ENCODE measurements at places on chromosomes 5 and 9.

GRCh38 chr5:158606233-158606632 lies 493.5 kb downstream of the EBF1 start:
- no peak for DNase-seq

GRCh38 chr5:118818604-118819003 lies 169.7 kb downstream of the DTWD2 start:
- no peak for DNase-seq

- no peak for DNase-seq
Observed at GRCh38 chr5:109644829-109645228, 44.9 kb upstream of the MAN2A1 start.

- no peak for DNase-seq
Observed at GRCh38 chr5:146815411-146815810, 63.1 kb downstream of the PPP2R2B start.

- no peak for DNase-seq
Observed at GRCh38 chr9:72304538-72304937, 60.5 kb downstream of the ZFAND5 start.

- DNase-seq, result no peak
Observed at GRCh38 chr5:154642499-154643245, 112.5 kb upstream of the LARP1 start.

- DNase-seq, result no peak
Observed at GRCh38 chr5:78603636-78604175, 44.9 kb downstream of the LHFPL2 start.

DNA sequence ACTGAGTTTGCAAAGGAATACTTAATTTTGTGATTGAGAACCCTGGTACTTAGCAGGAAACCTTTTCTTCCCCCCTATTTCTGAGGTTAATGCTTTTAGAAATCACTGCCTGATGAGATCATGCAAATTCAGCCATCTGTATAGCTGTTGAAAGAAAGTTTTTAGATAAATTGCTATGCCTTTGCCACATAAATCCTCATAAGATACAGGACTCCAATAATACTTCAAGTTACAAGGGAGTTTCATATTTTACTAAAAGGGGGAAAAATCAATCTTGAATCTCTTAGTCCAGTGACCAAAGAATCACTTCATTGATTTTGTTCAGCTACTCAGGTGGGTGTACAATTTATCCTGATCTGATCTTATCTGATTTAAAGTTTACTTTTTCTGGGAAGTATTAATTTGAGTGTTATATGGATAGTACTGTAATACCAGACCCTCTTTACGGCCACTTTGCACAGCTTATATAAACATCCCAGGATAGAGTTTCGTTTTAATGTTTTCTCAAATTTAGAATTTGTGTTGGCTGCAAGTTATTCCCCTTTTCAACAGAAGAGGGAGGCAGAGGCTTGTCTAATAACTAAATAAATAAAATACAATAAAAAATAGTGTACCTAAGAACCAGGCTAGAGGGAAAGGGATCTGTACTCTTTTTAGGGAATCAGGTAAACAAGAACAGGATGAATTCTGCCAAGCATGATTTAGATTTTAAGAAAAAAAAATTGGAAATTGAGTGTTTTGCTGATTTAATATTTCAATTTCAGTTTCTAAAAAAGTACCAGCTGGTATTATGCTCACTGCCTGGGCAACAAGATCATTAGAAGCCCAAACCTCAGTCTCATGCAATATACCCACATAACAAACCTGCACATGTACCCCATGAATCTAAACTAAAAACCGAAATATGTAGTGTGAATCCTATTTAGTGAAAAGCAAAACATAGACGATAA lies 69.1 kb downstream of the PSAT1 start:
- no peak for DNase-seq

DNA sequence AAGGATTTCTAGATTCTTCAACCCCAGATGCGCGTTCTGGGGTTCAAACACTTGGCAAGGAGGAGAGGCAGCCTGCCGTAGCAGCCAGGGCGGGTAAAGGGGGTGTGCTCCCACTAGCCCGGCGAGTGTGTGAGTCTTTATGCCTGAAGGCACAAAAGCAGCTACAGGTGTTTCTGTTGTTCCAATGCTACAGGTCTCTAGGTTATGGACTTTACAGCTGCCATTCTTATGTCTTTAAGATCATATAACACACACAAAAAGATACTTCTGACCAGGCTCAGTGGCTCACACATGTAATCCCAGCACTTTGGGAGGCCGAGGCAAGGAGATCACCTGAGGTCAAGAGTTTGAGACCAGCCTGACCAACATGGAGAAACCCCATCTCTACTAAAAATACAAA lies 133.6 kb upstream of the RETREG1 start:
- DNase-seq, result no peak

- DNase-seq, result no peak
Observed at GRCh38 chr5:168317096-168317520, 25.7 kb downstream of the WWC1 start.

- DNase-seq, result no peak
Observed at GRCh38 chr9:82553654-82554366, 509.1 kb downstream of the RASEF start.

- no peak for DNase-seq
Observed at GRCh38 chr5:116859666-116860320, 285.2 kb upstream of the SEMA6A start.

DNA sequence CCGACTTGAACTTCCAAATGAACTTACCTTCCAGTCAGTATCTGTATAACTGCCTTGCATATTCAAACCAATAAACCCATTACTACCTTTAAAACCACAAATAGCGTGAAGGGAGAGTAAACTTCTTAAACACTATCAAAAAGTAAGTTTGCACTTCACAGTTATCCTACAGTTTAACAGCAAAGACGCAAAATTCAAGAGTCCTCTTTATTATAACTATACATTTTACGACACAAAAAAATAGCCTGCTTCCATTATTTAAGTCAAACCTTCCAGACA lies 1.8 kb downstream of the PTBP3 start:
- no peak for DNase-seq

- DNase-seq, result no peak
Observed at GRCh38 chr5:95996904-95997723, 35.5 kb upstream of the ELL2 start.

- DNase-seq, result no peak
Observed at GRCh38 chr9:137382444-137383080, 40.4 kb downstream of the EXD3 start.

DNA sequence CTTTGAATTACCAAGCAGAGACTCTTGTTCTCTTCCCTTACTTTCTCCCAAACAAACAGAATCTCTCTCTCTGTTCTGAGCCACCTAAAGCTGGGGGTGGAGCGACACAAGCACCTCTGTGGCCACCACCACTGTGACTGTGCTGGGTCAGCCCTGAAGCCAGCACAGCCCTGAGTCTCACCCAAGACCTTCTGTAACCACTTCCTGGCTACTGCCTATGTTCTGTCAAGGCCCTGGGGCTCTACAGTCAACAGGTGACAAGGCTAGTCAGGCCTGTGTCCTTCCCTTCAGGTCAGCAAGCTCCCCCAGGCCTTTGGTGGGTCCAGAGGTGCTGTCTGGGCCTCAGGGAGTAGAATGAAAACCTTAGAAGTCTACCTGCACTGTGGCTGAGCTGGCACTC lies 26.1 kb upstream of the SLC28A3 start:
- DNase-seq, result no peak

- peak; percentile 95 for DNase-seq
Observed at GRCh38 chr5:177006265-177006972, at the start of gene UIMC1. TSS of gene UIMC1 (minus strand) at chr5:177006779. CDS start at chr5:176982615, 24,164 bp downstream.

- DNase-seq, result no peak
Observed at GRCh38 chr5:5933651-5934050, 444.7 kb downstream of the MED10 start.

GRCh38 chr9:128771094-128771721 lies 519 bp downstream of the ZER1 start:
- DNase-seq, result no peak

DNA sequence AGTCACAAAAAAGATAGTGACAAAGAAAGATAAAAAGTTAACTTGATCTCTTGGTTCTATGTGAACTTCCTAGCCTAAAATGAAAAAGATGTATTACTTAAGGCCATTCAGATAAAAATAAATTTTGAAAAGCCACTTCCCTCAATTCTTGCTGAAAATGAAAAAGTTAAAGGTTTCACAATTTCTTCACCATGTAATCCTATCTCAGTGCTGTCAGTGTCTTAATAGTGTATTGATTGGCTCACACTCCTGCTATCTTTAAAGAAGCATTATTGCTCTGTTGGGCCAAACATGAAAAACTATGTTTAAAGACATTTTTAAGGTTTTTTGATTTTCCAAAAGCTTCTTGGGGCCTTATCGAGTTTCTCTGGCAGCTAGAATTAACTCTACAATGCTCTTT lies 18.1 kb upstream of the EGFLAM start:
- DNase-seq, result no peak

DNA sequence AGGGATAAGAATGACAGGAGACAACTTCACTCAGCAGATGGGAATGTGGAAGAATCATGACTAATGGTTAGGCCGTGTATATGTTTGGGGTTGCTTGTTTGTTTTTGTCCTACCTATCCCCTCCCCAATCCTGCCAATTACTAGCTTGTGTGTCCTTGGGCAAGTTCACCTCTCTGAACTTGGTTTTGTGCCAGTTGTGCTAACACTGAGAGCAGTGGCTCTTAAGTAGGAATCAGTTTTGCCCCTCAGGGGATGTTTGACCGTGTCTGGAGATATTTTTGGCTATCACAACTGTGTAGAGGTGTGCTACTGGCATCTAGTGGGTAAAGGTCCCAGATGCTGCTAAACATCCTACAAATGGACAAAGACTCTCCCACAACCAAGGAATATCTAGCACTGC lies 287.0 kb downstream of the DMRT2 start:
- no peak for DNase-seq

DNA sequence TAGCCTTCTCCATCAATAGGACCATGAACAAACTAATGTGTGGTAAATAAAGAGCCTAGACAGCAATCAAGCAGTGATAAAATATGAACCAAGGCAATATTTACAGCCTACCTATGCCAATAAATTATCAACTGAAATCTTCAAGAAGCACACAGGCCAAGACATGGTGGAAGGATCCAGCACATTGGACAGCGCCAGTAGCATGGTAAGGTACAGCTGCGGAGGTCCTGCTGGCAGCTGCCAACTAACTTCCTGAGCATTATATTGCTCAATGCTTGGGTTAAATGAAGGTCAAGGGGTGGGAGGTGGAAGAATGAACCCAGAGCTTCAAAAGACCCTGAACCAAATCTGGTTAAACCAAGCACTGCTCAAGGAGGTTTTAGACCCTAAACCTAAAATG lies 16.5 kb upstream of the SPDL1 start:
- DNase-seq, result no peak

GRCh38 chr5:154410786-154411185 lies 35.0 kb upstream of the SAP30L start:
- DNase-seq, result no peak

- DNase-seq, result no peak
Observed at GRCh38 chr5:157520911-157521703, 54.5 kb downstream of the ADAM19 start.

DNA sequence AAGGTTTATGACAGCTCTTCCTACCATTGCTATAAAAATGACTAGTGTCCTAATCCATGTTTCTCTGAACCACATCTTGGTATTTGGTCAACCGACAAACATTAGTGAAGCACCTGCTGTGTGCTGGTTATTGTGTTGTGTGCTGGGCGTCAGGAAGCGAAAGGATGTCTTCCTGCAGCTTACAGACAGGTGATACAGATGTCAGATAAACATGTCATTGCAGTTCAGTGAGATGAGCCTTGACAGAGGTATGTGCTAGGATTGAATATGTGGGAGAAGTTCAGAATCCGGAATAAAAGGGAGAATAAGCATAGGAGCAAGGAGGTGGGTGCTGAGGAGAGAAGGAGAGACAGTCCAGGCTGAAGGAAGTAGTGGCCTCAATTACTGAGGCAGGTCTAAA lies 20.3 kb upstream of the CTNNA1 start:
- DNase-seq, result no peak

DNA sequence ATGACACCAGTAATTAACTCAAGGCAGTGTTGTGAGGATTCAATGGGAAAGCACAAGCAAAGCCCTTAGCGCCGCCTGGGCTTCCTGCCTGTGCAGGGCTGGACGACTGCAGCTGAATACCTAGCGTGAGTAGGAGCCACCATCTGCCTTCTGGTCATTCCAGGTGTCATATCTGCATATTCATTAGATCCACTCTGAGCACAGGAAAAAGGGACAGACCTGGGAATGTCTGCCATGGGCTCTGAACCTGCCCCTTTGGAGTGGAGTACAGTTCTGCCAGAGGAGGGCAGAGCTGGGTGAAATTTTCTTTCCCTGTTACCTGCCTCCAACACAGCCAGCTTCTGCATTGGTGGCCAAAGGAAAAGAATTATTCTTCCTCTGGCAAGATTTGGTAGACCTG lies 298.8 kb downstream of the NSG2 start:
- DNase-seq, result no peak

DNA sequence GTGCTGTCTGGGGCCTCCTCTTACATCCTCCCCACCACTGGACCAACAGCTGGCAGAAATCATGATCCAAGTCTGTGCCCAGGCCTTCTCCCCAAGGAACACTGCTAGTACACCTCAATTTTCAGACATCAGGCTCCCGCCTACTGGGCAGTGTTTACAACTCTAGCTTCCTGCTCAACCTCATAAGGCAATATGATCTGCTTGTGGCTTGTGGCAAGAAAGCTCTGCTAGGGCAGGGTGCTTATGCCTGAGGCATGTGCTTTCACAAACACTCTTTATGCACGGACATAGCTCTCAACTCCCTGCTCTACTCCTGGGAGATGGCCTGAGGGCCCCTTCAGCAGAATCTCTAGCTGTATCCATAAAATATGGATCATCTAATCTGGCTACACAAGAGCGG lies 32.5 kb downstream of the SH3TC2 start:
- DNase-seq, result no peak
